Right atrium auricular region (tissue), 2 donors: ENCODE measurements at places on chromosomes 16 and 17.

GRCh38 chr16:28609631-28610594 is at the start of gene SULT1A1:
TSS of gene SULT1A1 (minus strand) at chr16:28610044. CDS start at chr16:28608855, 1,189 bp downstream.
- no peaks in the 10 kb centered on the region for H3K4me1 ChIP-seq
- H3K36me3 ChIP-seq: no peaks in the 10 kb centered on the region
- peak within 1 kb of the TSS; percentile 62 for H3K27ac ChIP-seq
- H3K4me3 ChIP-seq: peak within 1 kb of the TSS; percentile 48

- peaks cover 96% of the 10 kb centered on the region for H3K4me1 ChIP-seq
- no peak for DNase-seq
- H3K27me3 ChIP-seq: no peaks in the 10 kb centered on the region
- no peaks in the 10 kb centered on the region for H3K36me3 ChIP-seq
- H3K27ac ChIP-seq: peak overlapping the region; percentile 73
- no peak overlapping the region for H3K4me3 ChIP-seq
Measured at GRCh38 chr16:89357055-89357816, 133.1 kb downstream of the ANKRD11 start.

- no peaks in the 10 kb centered on the region for H3K36me3 ChIP-seq
- DNase-seq: no peak
- H3K4me3 ChIP-seq: no peak overlapping the region
Measured at GRCh38 chr16:77077256-77077922, 113.6 kb upstream of the MON1B start.

DNA sequence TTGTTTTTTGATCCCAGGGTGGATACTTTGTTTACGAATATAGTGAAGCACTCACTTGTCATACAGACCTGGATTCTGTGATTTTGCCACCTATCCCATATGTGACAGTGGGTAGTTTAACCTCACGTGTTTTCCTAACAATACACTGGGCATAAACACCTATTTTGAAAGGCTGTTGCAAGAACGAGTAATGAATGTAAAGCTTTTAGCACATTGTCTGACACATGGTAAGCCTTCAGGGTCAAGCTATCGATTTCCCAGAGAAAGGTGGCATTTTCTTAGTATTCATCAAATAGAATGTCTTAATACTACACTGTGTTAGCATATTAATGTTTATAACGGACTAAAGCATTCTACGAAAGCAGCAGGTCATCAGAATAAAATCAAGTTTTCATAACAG is 1.9 kb downstream of the CHTF8 start:
- no peak overlapping the region for H3K27ac ChIP-seq
- H3K4me3 ChIP-seq: no peak overlapping the region

DNA sequence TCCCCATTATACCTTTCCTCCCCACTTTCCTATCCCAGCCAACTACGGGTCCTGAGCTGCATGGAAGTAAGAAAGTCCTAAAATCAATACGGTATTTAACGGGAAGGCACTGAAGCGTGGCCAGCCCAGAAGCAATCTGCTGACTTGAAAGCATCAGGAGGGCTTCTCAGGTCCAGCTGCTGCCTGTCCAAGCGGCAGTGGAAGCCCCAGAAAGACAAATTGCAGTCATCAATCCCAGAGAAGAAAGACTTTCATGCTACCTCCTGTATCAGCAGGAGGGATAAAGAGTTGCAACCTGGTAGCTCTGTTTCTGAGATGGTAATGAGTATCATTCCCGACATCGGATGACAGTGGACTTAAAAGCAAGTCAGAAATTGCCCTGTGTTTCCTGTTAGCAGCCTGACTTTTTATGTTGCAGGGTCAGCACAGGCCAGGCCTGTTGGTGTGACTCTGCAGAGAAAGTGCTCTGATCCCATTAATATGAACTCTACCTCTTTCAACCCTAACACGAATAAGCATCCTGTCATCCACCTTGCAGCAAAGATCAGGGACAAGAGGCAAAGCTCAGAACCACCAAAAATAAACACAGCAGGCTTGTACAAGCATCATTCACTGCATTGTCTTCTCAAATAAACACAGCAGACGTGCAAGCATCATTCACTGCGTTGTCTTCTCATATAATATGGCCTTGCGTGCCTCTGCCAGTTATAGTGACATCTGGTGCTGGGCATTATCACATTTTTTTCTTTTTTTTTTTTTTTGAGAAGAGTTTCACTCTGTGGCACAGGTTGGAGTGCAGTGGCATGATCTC is 358.6 kb upstream of the CDH11 start:
- no peaks in the 10 kb centered on the region for H3K36me3 ChIP-seq
- no peak overlapping the region for H3K4me3 ChIP-seq
- H3K27ac ChIP-seq: no peak overlapping the region
- no peaks in the 10 kb centered on the region for H3K4me1 ChIP-seq
- H3K27me3 ChIP-seq: no peaks in the 10 kb centered on the region

GRCh38 chr16:20289571-20289970 is 37.7 kb downstream of the GP2 start:
- no peaks in the 10 kb centered on the region for H3K27me3 ChIP-seq
- no peak overlapping the region for H3K4me3 ChIP-seq
- DNase-seq: no peak
- no peaks in the 10 kb centered on the region for H3K4me1 ChIP-seq
- no peak overlapping the region for H3K27ac ChIP-seq
- H3K36me3 ChIP-seq: no peaks in the 10 kb centered on the region

GRCh38 chr16:78362524-78363135 is 263.2 kb downstream of the WWOX start:
- no peaks in the 10 kb centered on the region for H3K27me3 ChIP-seq
- H3K4me1 ChIP-seq: no peaks in the 10 kb centered on the region
- no peak overlapping the region for H3K27ac ChIP-seq
- H3K36me3 ChIP-seq: no peaks in the 10 kb centered on the region

GRCh38 chr17:47806913-47807255 is 14.7 kb downstream of the OSBPL7 start:
- no peak for DNase-seq
- no peaks in the 10 kb centered on the region for H3K27me3 ChIP-seq
- H3K36me3 ChIP-seq: peaks cover 20% of the 10 kb centered on the region

- no peaks in the 10 kb centered on the region for H3K4me1 ChIP-seq
- peak overlapping the region; percentile 54 for H3K4me3 ChIP-seq
- DNase-seq: no peak
- H3K36me3 ChIP-seq: no peaks in the 10 kb centered on the region
- no peak overlapping the region for H3K27ac ChIP-seq
Measured at GRCh38 chr16:85899444-85899843, 482 bp downstream of the IRF8 start.

DNA sequence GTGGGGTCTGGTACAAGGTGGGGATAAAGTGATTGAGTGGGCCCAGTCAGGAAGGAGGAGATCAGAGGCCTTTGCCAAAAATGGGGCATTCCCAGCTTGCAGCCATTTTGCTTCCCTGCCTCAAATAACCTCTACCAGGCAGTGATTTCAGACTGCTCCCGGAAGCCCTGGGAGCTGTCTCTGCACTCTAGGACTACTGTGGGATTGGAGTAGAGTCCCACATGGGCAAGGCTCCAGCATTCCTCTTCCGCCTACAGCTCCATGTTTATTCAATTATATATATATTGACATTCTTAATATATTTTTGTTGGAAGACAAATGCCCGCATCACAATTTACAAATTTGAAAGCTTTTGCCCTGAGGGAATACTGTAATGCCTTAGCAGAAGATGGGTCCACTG is 13.5 kb downstream of the SUPT6H start:
- no peak overlapping the region for H3K27ac ChIP-seq
- DNase-seq: no peak
- no peaks in the 10 kb centered on the region for H3K4me1 ChIP-seq
- peaks cover 100% of the 10 kb centered on the region for H3K36me3 ChIP-seq

GRCh38 chr17:48954300-48954755 is 9.7 kb upstream of the SNF8 start:
- H3K27ac ChIP-seq: no peak overlapping the region
- H3K27me3 ChIP-seq: no peaks in the 10 kb centered on the region
- H3K4me1 ChIP-seq: no peaks in the 10 kb centered on the region
- no peaks in the 10 kb centered on the region for H3K36me3 ChIP-seq

DNA sequence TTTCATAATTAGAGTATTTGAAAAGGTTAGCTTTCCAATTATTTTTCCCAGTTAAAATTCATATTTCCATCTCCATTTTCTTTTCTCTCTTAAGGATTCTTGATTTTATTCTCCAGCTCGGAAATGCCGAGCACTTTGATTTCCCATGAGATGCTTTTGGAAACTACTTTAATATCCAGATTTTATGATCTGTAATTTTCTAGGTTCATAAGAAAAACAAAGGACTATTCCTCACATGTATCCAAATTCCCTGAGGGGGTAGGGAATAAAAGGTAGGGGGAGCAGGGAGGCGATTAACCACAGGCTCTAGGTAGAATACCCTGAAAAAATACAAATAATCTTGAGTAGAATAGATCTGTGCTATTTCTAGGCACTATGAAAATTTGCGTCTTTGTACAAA is 938 bp downstream of the RNF43 start:
- no peaks in the 10 kb centered on the region for H3K27me3 ChIP-seq
- H3K27ac ChIP-seq: peak overlapping the region; percentile 79
- H3K4me1 ChIP-seq: peaks cover 3% of the 10 kb centered on the region
- peak overlapping the region; percentile 26 for H3K4me3 ChIP-seq

DNA sequence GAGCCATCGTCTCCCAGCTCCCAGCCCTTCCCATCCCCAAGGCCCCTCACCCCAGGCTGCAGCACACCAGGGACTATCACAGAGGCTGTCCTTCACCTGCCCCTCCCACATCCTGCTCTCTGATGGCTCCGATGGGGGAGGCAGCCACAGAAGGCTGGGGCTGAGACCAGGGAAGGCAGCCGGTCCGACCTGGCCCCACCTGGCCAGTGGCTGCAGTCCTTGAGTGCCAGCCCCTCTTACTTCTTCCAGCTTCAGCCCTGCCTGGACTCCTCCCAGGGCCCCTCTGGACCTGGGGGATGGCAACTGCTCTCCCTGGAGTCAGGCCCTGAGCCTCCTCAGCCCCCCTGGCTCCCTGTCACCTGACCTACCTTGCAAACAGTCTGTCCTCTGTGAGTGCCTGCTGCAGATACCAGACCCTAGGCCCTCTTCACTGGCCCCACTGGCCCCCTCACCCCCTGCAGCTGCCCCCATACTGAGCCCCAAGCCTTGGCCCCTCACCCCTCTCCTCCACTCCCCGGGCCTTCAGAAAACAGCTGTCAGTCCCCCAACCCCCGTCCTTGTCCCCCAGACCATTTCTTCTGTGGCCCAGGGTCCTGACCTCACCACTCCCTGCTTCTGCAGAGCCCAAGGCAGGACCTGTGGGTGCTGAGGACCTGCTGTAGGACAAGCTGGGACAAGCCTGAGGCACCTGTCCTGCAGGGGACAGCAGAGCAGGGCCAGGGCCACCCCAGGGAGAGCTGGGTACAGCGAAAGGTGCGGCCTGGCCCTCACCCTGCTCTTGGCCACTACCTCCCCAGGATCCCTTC is 12.6 kb upstream of the SRRM2 start:
- H3K4me3 ChIP-seq: no peak overlapping the region
- no peaks in the 10 kb centered on the region for H3K27me3 ChIP-seq
- H3K4me1 ChIP-seq: no peaks in the 10 kb centered on the region
- DNase-seq: no peak

GRCh38 chr16:10669791-10670190 is 24.9 kb downstream of the TEKT5 start:
- no peak overlapping the region for H3K4me3 ChIP-seq
- H3K4me1 ChIP-seq: no peaks in the 10 kb centered on the region
- no peaks in the 10 kb centered on the region for H3K27me3 ChIP-seq
- DNase-seq: no peak

- no peak overlapping the region for H3K4me3 ChIP-seq
- no peak overlapping the region for H3K27ac ChIP-seq
- H3K36me3 ChIP-seq: no peaks in the 10 kb centered on the region
- no peak for DNase-seq
- H3K27me3 ChIP-seq: no peaks in the 10 kb centered on the region
Measured at GRCh38 chr17:57629886-57630285, 115.2 kb downstream of the CCDC182 start.

DNA sequence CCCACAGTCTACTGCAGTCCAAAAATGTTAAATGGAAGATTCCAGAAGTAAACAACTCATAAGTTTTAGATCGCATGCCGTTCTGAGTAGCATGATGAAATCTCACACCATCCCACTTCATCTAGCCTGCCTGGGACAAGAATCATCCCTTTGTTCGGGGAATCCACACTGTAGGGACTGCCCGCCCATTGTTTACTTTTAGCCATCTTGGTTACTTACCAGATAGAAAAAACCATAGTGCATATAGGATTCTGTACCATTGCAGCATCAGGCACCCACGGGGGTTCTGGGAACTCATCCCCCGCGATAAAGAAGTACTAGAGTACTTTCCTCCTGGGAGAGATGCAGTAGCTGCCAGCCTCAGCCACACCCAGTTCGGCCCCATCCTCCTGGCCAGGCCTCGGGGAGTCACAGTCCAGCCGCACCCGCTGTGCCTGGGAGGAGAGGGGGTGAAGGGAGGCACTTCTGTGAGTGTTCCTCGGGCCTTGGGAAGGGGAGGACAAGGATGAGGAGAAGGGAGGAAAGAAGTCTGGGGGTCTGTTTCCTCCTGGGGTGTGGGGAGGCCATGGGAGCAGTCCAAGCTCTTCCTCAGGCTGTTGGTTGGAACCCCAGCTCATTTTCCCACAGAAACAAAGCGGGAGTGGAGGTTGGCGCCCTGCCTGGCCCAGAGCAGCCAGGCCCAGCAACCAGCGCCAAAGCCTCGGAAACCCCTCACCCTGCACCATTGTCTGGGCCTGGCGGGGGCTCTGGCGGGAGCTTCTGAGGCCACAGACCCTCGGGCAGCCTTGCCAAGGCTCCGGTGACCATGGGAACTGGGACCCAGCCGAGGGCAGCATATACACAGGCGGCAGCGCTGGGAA is 8.9 kb downstream of the TRIM47 start:
- no peaks in the 10 kb centered on the region for H3K27me3 ChIP-seq
- DNase-seq: no peak
- H3K27ac ChIP-seq: peak overlapping the region; percentile 85
- H3K4me3 ChIP-seq: peak overlapping the region; percentile 21
- peaks cover 8% of the 10 kb centered on the region for H3K36me3 ChIP-seq
- H3K4me1 ChIP-seq: peaks cover 58% of the 10 kb centered on the region

GRCh38 chr17:42346481-42346880 is 41.8 kb downstream of the STAT3 start:
- no peaks in the 10 kb centered on the region for H3K27me3 ChIP-seq
- H3K27ac ChIP-seq: no peak overlapping the region
- H3K36me3 ChIP-seq: peaks cover 54% of the 10 kb centered on the region
- DNase-seq: no peak
- no peak overlapping the region for H3K4me3 ChIP-seq

DNA sequence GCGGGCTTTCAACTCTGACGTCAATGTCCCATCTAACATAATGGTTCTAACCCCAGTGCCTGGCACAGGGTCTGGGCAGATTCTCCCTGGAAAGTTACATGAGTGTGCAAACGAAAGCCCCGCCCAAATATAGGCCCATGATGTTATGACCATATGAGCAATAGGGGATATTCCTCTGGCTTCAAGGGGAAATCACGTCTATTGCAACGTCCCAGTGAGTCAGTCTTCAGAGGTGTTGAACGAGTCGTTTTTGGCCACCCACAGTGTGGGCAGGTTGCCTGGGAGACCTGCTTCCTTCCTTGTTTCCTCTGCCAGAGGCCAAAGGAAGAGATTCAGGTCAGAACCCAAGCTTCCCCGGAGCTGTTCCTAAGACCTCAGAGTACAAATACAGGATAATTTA is 30.3 kb downstream of the PIK3R5 start:
- H3K27me3 ChIP-seq: no peaks in the 10 kb centered on the region
- no peaks in the 10 kb centered on the region for H3K36me3 ChIP-seq
- DNase-seq: no peak
- no peak overlapping the region for H3K4me3 ChIP-seq
- H3K4me1 ChIP-seq: no peaks in the 10 kb centered on the region
